Gastroesophageal sphincter (tissue), 4 donors: ENCODE measurements at places on chromosomes 3 and 15.

- ATAC-seq, result no peak
Measured at GRCh38 chr3:116716490-116716889, 6.9 kb downstream of the TUSC7 start.

DNA sequence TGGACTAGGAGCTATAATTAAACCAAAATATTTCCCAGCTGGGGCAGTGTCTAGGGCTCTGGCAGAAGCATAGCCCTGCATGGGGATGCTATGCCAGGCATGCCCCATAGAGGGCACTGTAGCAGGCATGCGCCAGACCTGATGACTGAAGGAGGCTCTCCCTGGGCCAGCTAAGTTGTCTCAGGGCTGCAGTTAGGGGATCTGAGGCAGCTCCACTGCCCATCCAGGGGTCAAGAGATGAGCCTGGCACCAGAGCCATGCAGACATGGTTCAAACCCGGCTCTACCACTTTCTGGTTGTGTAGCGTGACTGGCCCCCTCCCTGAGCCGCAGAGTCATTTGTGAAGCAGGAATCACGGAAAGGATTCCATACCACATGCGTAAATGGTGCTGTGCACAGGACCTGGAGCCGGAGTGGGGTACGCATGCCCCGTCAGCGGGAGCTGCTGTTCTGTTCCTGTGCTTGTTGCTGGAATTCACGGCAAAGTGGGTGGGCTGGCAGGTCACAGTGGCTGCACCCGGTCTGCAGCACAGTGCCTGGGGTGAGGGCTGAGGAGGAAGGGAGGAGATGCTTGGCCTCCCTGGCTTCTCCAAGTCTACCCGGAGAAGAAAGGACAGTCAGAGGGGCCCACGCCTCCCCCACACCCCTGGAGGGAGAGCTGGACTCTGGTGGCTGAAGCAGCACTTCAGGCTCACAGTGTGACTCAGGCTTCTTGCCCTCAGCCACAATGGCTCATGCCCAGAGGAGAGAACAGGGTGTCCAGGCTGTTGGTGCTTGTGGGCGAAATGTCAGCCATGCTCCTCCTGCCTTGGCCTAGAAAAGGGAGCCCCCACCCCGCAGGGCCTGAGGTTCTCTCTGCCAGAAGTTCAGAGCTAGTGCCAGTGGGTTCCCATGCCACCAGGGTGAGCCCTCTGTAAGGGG lies 43.1 kb downstream of the DNASE1L3 start:
- ATAC-seq, result peak; percentile 72

GRCh38 chr3:74607803-74608202 lies 6.7 kb downstream of the CNTN3 start:
- ATAC-seq, result no peak

DNA sequence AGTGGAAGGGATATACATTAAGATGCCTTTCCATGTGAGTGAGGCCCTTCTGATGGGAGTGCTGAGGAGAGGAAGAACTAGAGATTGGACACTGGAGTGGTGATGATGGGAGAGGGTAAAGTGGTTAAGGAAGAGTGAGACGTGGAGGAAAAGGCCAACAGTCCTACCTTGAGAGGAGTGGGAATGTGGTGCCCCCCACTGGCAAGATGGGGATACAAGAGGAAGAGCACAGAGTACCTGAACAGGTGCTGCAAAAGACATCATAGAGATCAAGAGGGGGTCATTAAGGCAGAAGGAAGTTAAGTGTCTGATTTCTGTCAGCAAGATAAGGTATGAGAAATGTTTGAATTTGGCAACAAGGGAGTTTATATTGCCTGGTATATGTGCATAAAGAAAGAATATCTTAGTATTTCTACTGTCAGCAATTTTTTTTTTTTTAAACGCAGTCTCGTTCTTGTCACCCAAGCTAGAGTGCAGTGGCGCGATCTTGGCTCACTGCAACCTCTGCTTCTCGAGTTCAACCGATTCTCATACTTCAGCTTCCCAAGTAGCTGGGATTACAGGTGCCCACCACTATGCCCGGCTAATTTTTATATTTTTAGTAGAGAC lies 34.0 kb downstream of the ARIH2 start:
- no peak for ATAC-seq

DNA sequence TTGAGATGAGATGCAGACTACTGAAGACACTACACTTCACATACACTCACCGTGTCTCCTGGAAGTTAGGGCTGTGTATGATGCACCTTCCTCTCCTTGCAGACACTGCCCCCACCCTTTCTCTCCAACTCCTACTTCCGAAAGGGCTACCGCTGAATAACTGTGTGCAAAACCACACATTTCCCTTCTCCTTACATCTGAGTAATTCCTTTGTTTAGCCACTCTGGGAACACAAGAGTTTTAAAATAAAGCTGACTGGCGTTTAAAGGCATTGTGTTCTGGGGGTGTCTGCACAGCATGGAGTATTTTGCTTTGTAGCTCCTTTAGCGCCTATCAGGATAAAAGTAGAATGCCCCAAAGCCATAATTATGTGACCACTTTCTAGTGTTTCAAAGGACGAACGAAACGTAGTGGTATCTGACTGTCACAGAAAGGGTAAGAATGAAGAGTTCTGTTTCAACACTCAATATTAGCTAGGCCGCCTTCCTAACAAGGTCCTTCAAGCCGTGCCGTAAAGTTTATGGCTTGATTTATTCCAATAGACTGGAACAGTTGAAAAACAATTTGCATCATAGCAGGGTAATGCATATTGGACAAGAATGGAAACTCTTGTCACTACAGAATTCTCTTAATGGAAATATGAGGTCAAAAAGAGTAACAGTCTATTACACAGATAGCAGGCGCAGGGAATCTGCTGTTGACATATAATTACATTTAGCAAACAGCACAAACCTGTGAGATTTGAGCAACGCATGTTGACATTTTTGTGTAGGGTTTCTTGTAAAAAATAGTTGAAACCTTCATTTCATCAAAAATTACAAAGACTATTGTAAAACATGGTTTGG lies 619.9 kb downstream of the FOXP1 start:
- ATAC-seq, result no peak

DNA sequence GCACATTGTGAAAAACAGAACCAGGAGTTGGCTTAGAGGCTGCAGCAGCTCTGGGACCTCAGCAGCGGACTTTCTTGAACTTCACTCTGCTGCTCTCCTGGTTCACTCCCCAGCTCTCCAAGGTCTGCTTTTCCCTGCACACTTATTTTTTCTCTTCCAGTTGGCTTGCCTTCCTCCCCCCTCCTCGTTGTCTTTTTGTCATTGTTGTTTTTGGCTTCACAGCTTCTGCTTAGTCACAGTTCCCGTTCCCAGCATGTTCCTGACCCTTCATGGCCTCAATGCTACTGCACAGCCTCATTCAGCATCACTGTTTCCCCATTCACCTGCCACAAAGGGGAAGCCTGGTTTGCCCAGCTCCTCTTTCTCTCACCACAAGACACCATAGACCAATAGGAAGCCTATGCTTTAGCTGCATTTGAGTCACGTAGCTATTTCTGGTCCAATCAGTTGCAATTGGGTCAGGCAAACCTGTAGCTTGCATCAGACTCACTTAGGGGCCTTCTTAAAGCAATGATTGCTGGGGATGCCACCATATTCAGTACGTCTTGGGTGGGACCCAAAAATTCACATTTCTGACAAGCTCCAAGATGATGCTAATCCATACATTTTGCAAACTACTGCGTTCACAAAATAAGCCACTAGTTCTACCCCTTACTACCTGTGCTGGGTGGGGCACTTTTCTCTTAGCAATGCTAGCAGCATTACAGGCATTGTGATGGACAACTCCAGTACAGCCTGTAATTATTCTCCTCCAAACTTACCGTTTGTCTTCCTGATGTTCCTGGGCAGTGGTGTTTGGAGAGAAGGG lies 7.8 kb upstream of the SUMF1 start:
- ATAC-seq, result peak; percentile 83

DNA sequence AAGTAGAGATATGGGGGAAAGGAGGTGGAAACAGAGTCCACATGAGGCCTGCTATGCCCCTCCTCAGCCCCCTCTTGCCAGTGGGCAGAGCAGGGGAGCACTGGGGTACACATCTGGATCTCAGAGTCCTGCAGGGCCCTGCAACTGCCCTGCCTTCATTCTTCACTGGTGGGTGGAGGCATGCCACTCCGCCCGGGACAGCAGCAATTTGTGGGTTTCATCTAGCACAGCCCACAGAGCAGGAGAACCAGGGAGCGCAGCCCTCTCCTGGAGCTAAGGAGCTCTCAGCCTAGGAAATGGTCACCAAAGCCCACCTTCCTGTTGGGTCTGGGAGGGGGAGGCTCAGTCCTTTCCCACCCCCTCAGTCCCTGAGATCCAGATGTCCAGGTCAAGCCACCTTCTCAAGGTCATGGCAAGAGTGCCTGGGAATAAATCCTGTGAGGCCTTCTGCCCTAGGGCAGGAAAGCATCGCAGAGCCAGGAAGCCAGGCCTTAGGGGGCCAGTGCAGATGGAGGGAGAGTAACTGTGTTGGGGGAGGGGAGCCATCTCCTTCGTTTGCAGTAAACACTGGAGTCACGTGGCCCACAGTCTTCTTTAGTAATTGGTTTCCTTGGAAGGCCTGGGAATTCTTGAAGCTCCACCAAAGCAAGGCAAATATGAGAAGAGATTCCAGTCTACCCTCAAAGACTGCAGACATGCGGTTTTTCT lies 31.0 kb downstream of the ANP32A start:
- ATAC-seq, result no peak

GRCh38 chr15:92510163-92510882 lies 116.6 kb downstream of the ST8SIA2 start:
- no peak for ATAC-seq

GRCh38 chr15:31463521-31464102 lies 137.0 kb downstream of the KLF13 start:
- ATAC-seq, result no peak

DNA sequence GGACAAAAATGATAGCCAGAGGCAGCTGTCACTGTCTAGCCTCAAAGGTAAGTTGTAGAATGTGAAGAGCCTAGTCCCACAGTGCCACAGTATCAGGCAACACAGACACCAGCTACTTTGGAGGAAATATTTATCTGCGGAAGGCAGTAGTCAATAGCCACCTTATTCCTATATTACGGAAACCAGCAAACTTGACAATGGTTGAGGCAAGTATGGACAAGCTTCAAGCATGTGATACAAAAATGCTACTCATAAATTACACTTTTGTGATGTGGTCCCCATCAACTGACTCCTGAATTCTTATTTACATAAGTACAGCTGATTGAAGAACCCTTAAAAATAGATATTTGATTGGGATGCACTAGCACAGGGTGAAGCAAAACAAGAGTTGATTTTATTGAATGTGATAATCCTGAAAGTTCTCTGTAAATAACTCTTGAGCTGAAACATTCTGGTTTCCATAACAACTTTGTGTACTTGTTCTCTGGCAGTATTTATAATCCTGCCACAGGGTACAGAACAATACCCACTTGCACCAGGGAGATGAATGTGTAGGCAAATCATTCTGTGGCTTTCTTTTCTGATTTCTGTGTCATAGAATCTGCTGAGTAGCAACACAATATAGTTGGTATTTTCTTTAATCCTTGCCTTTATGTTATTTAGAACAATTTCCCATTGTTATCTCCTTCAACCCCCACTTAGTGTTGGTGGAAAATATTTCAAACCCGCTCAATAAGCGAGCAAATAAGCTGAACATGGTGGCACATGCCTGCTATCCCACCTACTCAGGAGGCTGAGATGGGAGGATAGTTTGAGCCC lies at the start of gene ANKUB1:
ANKUB1 (minus strand) TSS at position 103 of the 819 bp plus-strand sequence. CDS start 188 bp downstream, outside the sequence.
- ATAC-seq, result no peak
